ENCODE measurements at places on chromosomes 6 and 20.

- DNase-seq, result no peak
Measured at GRCh38 chr20:58229198-58229798, 845 bp upstream of the ANKRD60 start.

DNA sequence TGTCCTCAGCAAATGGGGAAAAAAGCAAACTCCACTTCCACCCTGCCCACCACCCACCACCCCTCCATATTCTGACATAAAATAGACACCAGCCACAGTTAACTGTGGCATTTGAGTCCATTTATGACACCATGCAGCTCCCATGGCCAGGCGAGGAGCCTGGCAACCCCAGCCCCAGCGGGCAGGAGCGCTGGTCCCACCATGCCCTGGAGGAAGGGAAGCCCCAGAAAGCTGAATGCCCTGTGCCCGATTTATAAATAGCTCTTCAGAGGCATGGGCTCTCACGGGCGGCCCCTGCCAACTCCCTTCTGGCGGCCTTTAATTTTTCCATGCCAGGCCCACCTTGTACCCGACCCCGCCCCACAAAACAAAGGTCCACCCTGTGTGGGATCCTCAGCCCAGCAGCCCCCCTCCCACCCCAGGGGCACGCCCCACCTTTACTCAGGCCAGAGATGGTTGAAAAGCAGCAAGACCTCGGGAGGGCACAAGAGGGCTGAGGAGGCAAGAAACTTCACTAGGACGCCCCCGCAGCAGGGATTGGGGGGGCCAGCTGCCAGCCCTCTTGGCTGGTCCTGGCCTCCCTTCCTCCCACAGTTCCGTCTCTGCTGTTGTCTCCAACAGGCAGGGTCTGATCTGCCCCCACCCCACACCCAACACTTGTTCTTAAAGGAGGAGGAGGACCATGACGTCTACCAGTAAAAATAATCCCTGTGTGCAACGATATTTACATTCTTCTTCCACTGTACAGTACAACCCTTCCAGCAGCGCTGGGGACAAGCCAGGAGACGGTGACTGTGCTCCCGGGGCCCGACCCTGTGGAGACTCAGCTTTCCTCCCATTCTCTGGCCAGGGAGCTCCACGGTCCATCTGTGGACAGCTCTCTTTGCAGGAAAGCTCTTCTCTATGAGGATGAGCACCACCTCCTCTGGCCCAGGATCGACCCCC is 115.6 kb upstream of the CDYL start:
- no peak for DNase-seq

GRCh38 chr6:111823831-111824607 is 49.2 kb downstream of the FYN start:
- DNase-seq, result no peak

- DNase-seq, result no peak
Measured at GRCh38 chr20:33407251-33407650, 5.9 kb upstream of the CDK5RAP1 start.

- DNase-seq, result no peak
Measured at GRCh38 chr6:147255948-147256674, 51.9 kb downstream of the STXBP5 start.

- no peak for DNase-seq
Measured at GRCh38 chr6:67683960-67684359, 951.1 kb upstream of the ADGRB3 start.

DNA sequence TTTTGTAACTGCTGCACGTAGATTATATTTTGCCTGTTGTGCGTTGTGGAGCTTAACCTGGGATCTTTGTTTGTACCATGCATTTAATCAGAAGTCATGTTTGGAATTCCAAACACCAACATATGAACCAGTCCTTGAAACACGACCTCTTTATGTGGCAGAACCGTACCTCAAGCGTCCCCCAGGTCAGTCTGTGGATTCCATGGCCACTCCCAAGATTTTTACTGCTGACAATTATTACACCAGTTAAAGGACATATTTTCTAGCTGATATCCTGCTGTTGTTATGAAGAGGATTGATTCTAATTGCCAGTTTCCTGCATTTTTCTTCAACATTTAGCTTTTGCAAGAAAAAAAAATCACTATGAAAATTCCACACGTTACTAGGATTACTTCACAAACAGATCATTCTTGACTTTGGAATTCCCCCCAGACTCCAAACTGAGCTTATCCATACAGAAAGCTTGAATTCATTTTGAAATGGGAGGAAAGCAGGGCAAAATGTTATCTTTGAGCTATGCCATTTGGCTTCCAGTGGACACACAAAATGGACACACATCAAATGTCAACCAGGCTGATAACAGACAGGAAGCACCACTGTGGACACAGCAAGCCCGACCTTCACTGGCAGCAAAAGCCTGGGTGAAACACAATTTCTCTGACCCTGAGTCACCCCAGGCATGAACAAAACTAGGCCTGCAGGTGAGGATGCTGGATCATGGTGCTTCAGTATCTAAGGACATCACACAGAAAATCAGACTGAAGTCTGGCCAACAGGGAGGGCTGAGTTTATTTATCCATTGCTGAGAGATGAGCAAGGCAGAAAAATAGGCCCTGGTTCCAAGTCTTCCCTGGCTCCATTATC is 542.9 kb upstream of the JAG1 start:
- DNase-seq, result no peak

Measured in NCI-H1436 (cell line).